ENCODE measurements at places on chromosomes 7 and 10. TPM values are rescaled to one million over a fixed set of nuclear protein-coding genes. Genes with fewer than 3 reads are reported as not detected.

PHKG1 gene
- 9.7 TPM for total RNA-seq

MMD2 gene
- not detected for total RNA-seq

ELOVL3 gene
- not detected for total RNA-seq

C10orf67 gene
- not detected for total RNA-seq

UPK3B gene
- total RNA-seq: 1.3 TPM

ACHE gene
- total RNA-seq: 0.14 TPM

SDHAF3 gene
- total RNA-seq: 3.2 TPM

RBP4 gene
- not detected for total RNA-seq

MEST gene
- total RNA-seq: 2.7 TPM

CALHM3 gene
- total RNA-seq: not detected

NUTM2A gene
- total RNA-seq: 1.6 TPM

LRMDA gene
- not detected for total RNA-seq

GPER1 gene
- not detected for total RNA-seq

HELLS gene
- total RNA-seq: 9.5 TPM

FAM25A gene
- total RNA-seq: not detected

VTI1A gene
- 54.5 TPM for total RNA-seq

RGS10 gene
- total RNA-seq: 132 TPM

SHTN1 gene
- 0.85 TPM for total RNA-seq

IGF2BP3 gene
- total RNA-seq: not detected

ATOH7 gene
- total RNA-seq: not detected

SRRM3 gene
- total RNA-seq: not detected

CYP26C1 gene
- total RNA-seq: 0.14 TPM

CCSER2 gene
- 134 TPM for total RNA-seq

SCIN gene
- 0.08 TPM for total RNA-seq

MALRD1 gene
- not detected for total RNA-seq

DLX5 gene
- total RNA-seq: not detected

MBL2 gene
- not detected for total RNA-seq

PRKCQ gene
- total RNA-seq: 43.9 TPM

SRGN gene
- total RNA-seq: 353 TPM

APBB1IP gene
- 45.6 TPM for total RNA-seq

AZGP1 gene
- total RNA-seq: not detected

IKZF1 gene
- 297 TPM for total RNA-seq

IGFBP1 gene
- not detected for total RNA-seq

IFIT1 gene
- total RNA-seq: 5.1 TPM

Data from CD4-positive, alpha-beta T cell (primary cell).